ENCODE measurements at places on chromosomes 4 and X.

DNA sequence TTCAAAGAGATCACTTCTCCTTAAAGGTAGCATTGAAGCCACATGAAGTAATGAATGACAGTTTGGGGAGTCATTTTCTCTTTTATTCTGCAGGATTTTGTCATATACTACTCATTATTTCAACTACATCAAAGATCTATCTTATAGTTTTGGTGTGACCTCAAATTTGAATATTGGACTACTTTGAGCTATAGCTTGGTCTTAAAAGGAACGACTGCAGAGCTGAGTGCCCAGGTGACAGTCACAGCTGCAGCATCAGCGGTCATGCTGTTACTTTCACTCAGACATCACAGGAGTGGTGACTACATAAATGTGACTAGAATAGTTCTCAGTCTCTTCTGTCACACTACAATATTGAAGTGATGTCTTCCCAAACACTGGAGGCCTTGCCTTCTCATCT, 10.7 kb upstream of the SPCS3 start:
- no peak for DNase-seq

GRCh38 chr4:162497564-162498167, 333.9 kb upstream of the FSTL5 start:
- DNase-seq, result peak; percentile 7

- DNase-seq, result no peak
These were observed 56.7 kb downstream of the PCDH19 start for GRCh38 chrX:100353326-100353725.

DNA sequence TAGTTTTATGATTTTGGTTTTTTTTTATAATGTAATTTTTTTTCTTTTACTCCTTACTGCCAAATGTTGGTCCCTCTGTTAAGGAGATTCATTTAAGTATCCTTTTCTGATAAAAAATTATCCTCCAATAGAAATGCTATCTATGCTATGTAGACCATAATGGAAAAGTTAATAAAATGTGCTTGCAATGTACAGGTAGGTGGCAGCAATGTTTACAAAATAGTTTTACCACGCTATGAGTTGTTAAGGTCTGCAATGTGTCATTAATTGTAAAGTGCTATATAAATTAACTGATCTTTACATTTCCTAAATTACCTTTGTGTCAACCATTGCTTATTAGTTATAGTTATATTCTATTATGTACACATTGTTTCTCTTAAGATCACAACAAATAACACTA, 3.8 kb upstream of the CENPC start:
- DNase-seq, result no peak

- DNase-seq, result no peak
These were observed 22.4 kb downstream of the RS1 start for GRCh38 chrX:18649498-18649951.

- no peak for DNase-seq
These were observed 76.1 kb upstream of the FHDC1 start for GRCh38 chr4:152860046-152860445.

DNA sequence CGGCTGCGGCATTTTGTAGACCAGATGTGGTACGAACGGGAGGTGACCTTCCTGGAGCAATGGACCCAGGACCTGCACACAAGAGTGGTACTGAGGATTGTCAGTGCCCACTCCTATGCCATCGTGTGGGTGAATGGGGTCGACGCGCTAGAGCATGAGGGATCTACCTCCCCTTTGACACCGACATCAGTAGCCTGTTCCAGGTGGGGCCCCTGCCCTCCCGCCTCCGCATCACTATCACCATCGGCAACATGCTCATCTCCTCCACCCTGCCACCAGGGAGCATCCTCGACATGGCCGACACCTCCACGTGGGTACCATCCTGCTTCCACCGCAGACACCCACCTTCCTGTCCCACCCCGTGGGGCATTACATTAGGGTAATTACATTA, 46.2 kb downstream of the SMARCA5 start:
- DNase-seq, result no peak

GRCh38 chr4:81604683-81605218, 133.0 kb upstream of the RASGEF1B start:
- no peak for DNase-seq

GRCh38 chr4:20271950-20272349, 20.2 kb downstream of the SLIT2 start:
- peak; percentile 67 for DNase-seq

- no peak for DNase-seq
These were observed 36.5 kb downstream of the TBL1X start for GRCh38 chrX:9501362-9501761.

GRCh38 chr4:80097400-80098177, 24.6 kb upstream of the ANTXR2 start:
- no peak for DNase-seq

DNA sequence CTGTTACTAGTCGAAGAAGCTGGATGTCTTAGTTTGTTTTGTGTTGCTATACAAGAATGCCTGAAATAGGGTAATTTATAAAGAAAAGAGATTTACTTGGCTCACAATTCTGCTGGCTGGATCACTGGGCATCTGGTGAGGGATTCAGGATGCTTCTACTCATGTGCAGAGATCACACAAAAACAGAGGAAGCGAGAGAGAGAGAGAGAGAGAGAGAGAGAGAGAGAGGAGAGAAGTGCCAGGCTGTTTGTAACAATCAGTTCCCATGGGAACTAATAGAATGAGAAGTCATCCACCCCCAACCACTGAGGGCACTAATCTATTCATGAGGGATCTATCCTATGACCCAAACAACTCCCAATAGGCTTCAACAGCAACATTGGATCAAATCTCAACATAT, 66.2 kb upstream of the FAM9A start:
- DNase-seq, result no peak

DNA sequence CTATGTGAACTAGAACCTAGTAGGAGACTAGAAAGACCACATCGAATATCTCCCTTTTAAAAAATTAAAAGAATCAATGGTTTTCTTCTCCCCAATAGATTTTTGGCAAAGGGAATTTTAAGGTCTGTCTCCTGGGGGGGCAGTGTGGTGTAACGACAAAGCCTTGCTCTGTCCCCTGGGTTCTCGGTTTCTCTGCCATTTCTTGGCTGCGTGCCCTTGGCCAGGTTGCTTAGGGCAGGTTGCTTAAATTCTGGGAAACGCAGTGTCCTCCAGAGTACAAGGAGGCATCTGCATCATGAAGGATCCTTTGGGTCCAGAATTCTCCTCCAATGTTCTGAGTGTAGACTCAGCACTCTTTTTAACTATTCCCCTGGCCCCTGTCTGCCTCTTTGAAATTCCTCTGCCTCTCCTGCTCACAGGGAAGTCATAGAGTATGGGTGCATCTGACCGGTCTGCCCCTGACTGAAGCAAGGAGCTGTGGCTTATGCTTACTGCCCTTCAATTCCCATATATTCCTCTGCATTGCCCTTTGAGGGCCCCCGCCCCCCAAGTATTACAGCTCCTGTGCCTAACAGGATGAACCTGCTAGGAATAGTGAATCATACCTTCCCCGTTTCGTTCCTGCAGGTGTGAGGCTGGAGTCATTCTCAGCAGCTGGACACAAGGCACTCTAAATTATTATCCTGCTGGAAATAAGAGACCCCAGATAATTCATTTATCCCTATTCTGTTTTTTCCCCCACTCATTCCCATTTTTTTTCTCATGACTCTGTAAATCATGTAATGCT, 2.2 kb downstream of the KIT start:
- no peak for DNase-seq

DNA sequence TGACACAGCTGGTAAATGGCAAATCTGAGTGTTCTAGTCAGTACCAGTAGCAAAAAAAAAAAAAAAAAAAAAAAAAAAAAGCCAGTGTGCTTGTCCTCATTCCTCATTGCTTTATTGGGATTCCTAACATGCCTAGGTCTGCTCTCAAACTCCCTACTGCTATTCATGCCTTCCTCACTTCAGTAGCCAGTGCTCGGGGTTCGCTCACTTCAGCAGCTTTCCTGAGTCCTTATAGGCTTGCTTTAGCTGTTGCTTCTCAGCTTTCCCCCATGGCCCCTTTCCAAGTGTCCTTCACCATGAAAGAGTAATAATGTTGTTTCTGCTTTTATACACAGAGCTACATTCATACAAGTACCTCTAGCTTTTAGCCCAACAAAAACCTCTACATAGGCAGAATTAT, 30.8 kb downstream of the SLITRK2 start:
- no peak for DNase-seq

- DNase-seq, result no peak
These were observed 10.6 kb downstream of the ABCD1 start for GRCh38 chrX:153735274-153735673.

DNA sequence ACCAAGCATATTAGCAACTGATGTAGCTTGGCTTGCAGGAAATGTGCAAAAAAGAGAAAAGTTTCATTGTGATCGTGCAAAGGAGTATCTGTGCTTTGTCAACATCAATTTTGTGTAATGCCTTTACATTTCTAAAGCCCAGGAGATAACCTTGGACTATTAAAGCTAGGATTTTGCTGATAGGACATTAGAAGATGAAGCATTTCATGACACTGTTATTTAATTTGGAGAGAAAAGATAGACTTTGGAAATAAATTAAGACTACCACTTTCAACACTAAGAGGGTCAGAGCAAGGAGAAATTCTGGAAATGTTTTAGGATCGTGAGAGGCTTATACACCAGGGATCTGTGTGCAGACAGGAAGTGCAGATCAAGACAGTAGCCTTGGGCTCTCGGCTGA, 120.6 kb upstream of the MID1 start:
- DNase-seq, result no peak

DNA sequence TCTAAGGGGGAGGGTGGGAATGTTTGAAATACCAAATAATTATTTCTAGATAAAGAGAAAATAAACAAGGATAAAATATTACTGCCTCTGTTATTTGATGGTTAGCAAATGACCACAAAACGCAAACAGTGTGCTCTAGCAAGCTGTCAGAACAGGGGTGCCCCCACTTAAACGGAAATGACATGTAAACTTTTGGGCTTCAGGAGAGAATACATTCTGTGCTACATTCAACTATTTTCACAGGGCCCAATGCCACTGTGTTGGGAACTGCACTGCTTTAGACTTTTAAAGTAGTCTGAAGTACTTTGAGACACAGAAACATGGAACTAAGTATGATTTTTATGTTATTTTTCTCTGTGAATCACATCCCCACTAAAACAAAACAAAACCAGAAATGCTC, 14.1 kb downstream of the CD40LG start:
- DNase-seq, result no peak

DNA sequence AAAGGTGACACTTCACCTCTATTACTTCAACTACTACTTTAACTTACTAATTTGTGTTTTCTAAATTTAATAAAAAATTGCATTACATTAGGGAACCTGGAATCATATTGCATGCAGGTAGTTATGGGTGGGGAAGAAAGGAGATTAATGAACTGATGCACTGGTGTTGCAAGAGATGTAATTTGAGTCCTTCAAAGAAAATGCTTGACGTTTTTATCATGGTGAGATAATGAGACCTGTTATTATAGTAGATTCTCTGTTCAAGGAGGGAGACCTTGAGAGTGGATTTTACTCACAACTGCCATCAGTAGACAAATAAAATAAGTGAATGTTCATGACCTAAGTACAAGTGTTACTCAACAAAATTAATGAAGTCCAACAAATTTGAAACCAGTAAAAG, 26.4 kb upstream of the MED14 start:
- no peak for DNase-seq

All from NCI-H2029 treated with DMSO at 0.1 percent for 48 hours (cell line).